Right ventricle myocardium inferior (tissue), 1 donor: ENCODE measurements at places on chromosomes 16 and 17. TPM values are rescaled to one million over a fixed set of nuclear protein-coding genes. Genes with fewer than 3 reads are reported as not detected.

- no peak for DNase-seq
Measured at GRCh38 chr16:80627108-80627507, 86.3 kb downstream of the DYNLRB2 start.

Gene KRT39
- not detected for total RNA-seq

Gene PKMYT1
- total RNA-seq = 2.9 TPM

DNA sequence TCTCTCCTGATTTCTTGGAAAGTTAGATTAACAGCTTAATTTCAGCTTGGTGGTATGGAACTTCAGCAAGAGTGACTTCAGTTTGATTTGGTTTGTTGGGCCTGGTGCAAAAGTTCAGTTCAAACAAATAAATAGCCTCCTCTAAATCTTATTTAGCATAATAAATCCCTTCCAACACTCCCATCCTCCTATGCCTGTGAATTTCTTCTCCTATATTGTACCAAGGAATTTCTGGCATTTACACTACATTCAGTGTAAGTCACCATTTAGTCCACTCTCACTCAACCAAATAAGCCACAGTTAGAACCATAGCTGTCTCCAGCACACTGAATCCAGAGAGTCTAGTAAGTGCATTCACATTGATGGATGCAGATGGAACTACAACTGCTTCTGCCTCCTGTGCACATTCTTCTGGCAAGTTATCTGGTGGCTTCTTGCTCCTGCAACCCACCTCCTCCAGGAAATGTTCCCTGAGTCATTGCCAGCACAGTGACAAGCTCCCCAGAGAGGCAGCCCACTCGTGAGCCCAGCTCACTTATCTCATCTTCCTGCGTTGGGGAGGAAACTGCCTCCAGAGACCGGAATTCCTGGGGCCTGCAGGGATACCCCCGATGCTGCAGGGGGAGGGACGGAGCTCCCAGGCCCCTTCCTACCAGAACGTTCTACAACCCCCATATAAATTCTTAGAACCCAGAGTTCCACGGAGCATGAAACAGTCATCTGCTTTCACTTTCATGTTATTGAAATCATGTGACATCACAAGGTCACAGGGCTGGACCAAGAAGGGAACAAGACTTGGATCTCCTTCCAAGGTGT, 318.3 kb downstream of the PHKB start:
- no peak for DNase-seq

Gene CD19
- total RNA-seq = not detected

DNA sequence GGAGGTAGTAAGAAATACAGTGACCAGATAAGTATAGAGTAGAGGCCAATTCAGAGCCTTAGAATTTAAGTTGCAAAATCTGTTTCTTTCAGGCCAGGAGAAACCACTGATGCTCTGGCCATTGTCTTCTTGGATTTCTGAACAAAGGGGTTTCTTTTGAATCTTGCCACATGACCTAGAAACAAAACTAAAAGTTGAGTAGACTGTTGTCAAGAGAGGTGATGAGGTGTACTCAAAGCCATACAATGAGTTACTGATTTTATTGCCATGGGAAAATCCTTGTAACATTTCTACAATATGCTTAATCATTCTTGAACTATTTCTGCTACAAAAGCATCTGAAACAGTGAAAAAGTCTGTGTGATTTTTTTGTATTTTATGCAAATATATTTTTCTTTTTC, 881.3 kb downstream of the CDH11 start:
- no peak for DNase-seq

Gene VTN
- 36.9 TPM for total RNA-seq

DNA sequence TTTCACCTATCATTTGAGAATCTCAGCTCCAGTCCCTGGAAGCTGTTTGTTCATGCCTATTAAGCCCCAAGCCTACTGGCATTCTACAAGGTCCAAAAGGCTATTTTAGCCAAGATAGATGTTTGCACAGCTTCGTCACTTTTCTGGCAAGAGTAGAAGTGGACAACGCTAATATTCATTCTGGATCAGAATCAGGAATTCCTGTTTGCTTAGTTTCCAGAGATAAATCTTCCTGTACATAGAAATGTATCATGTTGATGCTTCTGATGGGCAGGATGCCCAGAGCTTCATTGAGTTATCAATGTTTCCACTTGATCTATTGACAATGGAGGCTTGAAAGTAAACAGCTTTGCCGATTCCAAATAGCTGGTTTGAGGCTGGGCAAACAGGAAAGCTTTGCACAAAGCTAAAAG, 260.7 kb upstream of the CA10 start:
- no peak for DNase-seq

DNA sequence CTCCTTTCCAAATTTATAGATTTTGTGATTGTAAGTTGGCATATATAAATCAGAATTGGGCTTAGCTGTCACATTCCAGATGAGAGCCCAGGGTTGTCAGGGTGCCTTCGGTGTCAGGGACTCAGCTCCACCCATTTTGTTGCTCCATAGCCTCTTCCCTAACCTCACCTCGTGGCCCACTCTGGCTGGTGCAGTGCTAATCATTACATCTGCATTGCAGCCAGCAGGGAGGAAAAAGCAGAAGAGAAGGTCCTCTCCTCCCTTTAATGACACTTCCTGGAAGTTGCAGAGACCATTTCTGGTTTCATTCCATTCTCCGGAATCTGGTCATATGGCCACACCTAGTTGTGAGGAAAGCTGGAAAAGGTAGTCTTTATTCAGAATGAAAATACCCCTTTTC, 113.3 kb downstream of the CCT6B start:
- DNase-seq = no peak

- DNase-seq = no peak
Measured at GRCh38 chr17:80212511-80212910, 7.6 kb downstream of the SGSH start.

Gene TRIM65
- 11.3 TPM for total RNA-seq

DNA sequence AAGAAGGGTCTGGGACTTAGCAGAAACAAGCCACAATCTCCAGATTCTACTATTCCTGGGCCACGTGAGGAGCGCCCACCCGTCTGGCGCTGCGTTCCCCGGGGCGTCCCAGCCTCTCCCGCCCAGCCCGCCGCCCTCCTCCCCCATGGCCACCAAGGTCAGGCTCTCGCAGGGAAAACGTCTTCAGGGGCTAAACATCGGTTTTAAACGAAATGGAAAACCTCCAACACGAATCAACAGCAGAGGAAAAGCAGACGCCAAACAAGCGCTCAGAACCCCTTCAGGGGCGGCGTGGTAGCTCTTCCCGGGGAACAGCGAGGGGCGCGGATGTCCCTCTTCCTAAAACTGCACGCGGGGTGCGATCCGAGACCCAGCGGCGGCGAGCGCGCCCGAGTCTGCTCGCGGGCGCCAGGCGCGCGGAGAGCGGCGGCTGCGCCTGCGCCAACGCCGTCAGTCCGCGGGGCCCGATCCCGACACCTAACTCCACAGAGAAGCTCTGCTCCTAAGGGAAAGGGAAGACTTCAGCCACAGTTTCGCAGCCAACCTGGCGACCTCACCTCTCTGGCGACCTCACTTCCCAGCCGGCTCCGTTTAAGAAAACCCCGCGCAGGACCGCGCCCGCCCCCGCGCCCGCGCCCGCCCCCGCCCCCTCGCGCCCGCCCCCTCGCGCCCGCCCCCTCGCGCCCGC, 505 bp upstream of the COG1 start:
- peak; percentile 83 for DNase-seq

DNA sequence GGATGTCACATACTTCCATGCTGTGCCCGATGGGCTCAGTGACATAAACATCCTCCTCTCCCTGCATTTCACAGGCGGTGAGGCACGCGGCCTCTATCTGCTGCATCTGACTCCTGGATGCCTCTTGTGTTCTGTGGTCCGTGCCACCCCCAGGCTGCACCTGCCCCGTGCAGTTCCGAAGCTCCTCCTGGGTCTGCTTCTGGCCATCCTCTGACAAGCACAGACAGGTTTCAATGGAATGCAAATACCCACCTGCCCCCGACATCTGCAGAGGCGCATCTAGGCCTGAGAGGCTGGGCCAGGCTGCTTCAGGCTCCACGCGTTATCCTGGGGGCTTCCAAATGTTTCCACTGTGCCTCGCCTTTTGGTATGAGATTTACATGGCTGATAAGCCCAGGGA, 46.3 kb upstream of the DNAH17 start:
- DNase-seq = no peak

DNA sequence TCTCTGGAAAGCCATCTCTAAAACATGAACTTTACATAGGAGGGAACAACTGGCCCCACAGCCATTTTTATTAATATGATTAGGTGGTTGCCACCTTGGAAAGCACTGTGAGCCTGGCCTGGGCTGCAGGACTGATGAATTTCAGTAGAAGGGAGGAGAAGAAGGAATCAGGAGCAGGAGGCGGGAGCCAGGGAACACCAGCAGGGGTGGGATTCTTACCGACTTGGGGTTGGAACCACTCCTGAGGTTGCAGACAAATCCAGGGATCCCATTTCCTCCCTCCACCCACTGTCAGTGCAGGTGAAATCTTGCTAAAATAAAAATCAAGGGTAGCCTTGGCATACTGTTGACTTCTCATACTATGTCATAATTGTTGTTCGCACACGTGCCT, 16.9 kb upstream of the MAP3K14 start:
- no peak for DNase-seq

Gene DHX38
- 40.8 TPM for total RNA-seq

GRCh38 chr16:79076047-79076767, 524.3 kb downstream of the MAF start:
- DNase-seq = no peak

DNA sequence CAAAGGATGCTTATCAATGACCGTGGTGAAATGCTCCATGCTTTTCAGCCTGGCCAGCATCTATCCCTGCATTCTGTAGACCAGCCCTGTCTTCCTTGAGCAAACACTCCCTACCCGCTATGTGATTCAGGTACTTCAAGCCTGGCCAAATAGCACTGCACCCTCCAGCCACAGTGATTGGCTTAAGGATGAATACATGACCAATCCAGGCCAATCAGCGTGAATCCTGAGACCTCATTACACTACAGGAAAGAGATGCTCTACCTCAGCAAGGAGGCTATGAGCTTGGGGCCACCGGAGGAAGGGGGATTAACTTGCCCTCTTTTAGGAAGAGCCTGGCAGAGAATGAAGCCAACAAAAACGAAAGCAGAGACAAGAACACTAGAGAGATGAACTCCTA, 162.5 kb downstream of the ZNF423 start:
- no peak for DNase-seq
